ENCODE measurements at places on chromosomes 3 and 15.
A peak's percentile ranks its signal among the peaks of the same experiment; 100 is the strongest.

DNA sequence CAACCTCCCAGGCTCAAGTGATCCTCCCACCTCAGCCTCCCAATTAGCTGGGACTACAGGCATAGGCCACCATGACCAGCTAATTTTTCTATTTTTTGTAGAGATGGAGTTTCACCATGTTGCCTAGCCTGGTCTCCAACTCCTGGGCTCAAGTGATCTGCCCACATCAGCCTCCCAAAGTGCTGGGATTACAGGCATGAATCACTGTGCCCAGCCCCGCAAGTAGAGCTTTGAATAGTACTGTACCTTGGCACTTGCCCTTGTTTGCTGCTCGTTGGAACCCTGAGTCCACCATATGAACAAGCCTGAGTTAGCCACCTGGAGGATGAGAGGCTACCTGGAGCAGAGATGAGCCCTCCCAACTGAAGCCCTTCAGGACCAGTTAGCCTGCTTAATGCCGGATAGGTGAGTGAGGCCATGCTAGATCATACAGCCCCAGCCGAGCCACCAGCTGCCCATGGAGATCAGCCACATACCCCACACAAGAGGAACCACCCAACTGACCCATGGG, 267.9 kb downstream of the SHQ1 start:
- DNase-seq, result no peak

DNA sequence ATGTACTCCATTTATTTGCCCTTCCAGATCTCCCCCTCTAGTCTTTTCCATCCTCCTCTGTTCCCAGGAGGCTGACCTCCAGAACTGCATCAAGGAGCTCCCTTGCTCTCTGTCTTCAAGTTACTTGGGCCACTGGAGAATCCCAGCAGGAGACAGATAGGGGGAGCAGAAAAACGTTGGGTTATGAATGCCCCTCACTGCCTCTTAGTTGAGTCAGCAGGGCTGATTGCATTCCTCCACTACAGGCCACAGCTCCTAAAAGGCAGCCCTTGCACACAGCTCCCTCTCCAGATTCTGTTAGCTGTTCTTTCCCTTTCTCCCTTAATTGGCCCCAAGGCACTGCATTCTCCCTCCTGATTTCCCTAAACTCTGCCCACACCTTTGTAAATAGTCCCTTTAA, 12.4 kb upstream of the CEP152 start:
- DNase-seq, result no peak

DNA sequence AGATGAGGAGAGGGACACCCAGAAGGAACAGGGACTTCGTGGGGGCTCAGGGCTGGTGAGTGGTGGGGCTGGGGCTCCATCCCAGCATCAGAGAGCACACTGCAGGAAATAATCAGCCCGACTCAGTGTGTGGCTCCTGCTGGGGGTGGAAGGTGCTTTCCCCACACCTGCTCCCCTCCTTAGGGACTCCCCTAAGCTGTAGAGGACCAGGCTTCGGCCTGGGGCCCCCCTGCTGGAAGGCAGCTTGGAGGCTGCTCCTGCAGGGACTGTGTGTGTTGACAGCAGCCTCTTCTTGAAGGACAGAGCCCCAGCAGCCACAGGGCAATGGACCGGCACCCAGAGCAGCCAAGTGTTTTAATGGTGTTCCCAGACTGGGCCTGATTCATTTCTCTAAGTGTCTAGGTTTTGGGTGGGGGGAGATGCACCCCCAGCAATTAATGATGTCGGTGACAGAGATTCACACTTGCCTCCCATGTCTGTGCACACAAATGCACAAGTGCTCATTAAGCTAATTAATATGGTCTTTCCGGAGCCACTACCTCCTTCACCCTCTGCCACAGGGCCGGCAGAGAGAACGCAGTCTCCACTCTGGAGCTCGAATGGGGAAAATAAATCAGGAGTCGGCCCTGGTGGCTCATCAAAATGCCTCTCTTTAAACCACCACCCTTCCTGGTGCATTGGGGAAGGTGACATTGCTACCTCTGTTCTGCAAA, 16.9 kb upstream of the FGD5 start:
- no peak for DNase-seq

- no peak for DNase-seq
Observed at GRCh38 chr3:38588371-38588971, 61.0 kb downstream of the SCN5A start.

DNA sequence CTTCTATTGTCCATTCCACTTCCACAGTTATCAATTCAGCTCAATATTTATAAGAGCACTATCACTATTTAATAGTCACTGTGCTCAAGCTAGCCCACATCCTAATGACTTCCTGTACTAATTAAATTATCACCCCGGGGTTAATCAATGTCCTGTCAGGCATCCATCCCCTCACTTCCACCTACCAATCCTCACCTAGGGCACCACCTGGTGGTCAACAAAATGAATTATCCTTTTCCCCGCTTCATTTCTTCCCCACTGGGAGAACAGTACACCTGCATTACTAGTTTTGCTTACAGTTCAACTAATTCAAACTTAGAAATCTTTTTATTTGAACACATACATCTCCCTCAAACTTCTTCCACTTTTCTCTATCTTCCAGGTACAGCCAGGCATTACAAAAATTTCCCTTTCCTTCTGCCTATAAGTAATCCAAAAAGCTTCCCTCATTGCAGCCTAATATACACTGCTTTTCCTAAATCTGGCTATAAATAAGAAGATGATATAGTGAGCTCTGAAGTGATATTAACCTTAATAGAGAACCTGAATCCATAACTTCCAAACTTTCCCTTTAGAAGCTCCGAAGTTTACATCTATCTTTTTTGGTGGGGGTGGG, 68.5 kb downstream of the TMCC1 start:
- DNase-seq, result no peak

DNA sequence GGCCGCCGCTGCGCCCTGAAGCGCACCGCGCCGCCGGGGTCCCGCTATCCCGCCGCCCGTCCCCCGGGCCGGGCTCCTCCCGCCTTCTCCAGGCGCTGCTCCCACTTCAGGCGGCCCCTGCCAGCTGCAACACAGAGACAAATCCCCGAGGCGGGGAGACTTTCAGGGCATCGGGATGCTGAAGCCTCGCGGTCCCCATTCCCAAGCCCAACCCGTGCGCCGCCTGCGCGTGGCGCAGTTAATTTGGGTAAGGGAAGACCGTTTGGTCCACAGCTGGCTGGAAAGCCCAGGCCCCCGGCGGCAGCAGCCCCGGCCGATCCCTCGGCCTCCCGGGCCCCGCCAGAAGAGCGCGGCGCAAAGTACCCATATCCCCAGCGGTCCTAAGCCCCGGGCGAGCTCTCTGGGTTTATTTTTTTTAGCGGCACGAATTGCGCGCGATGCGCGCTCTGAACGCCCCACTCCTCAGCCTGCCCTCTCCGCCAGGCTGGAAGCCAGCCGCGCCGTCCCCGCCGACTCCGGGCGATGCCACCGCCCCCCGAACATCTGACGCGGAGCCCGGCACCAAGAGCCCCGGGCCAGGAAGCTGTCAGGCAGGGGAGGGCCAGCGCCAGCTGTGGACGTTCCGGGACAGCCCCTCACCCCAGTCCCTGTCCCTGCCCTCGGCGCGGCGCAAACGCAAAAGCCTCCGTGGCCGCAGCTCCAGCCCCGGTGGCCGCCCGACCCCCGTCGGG, 517 bp downstream of the FBN1 start:
- DNase-seq, result no peak

GRCh38 chr3:122991236-122991985, 36.2 kb downstream of the SEMA5B start:
- no peak for DNase-seq

DNA sequence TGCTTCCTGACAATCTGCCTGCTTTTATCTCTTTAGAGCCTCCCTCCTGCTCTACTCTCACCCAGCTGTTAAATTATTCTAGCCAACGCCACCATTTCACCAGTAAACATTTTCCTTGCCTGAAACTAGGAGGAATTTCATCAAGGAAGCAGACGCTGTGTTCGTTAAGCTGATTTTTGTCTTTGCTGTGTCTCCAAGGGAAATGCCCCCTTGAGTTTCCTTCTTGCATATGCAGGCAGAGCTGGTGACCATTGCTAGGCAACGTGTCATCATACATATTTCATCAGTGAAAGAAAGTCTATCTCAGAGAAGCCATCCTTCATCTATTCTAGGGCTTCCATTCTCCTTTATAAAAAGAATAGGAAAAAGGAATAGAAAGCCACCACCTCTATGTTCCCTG, 87.0 kb upstream of the ST8SIA2 start:
- no peak for DNase-seq

- no peak for DNase-seq
Observed at GRCh38 chr3:195337747-195338146, 66.8 kb upstream of the XXYLT1 start.

GRCh38 chr3:193978486-193978885, 157.5 kb upstream of the HES1 start:
- no peak for DNase-seq

GRCh38 chr3:79052054-79052681, 715.6 kb downstream of the ROBO1 start:
- DNase-seq, result no peak

GRCh38 chr15:38252481-38253350, at the start of gene SPRED1:
TSS of gene SPRED1 (plus strand) at chr15:38252836. CDS start at chr15:38253186, 350 bp downstream.
- DNase-seq, result no peak

- DNase-seq, result peak; percentile 26
Observed at GRCh38 chr3:56923526-56924224, 121.9 kb upstream of the ARHGEF3 start.

- DNase-seq, result no peak
Observed at GRCh38 chr3:47379411-47379899, 1.4 kb upstream of the PTPN23 start.

- DNase-seq, result no peak
Observed at GRCh38 chr3:18445401-18446148, 20.4 kb upstream of the SATB1 start.

DNA sequence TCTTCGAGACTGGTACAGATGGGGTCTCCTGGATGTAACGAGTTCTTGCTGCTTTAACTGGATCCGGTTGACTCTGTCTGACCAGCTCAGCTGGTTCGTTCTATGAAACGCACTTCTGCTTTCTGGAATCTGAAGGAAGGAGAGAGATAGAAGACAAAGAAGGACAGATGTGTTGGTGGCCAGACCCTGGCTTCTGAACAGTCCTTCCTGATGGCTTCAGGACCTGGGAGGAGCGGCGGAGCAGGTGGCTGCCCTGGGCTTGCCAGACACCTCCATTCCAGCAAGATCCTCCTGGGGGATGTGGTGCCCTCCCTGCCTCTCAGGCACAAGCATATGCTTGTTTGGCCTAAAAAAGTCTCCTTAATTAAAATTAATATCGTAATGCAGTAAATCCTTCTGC, 99.9 kb downstream of the APBA2 start:
- DNase-seq, result no peak

- DNase-seq, result no peak
Observed at GRCh38 chr3:76551739-76552138, 488.2 kb upstream of the ROBO2 start.

GRCh38 chr3:28617821-28618220, 269.2 kb upstream of the AZI2 start:
- DNase-seq, result no peak

- DNase-seq, result no peak
Observed at GRCh38 chr3:98917608-98918007, 16.1 kb upstream of the DCBLD2 start.

GRCh38 chr3:124802702-124803101, 72.5 kb downstream of the UMPS start:
- no peak for DNase-seq

- peak; percentile 22 for DNase-seq
Observed at GRCh38 chr15:48395521-48396011, 64.3 kb downstream of the DUT start.

- DNase-seq, result no peak
Observed at GRCh38 chr15:51349156-51349844, 7.8 kb downstream of the GLDN start.

DNA sequence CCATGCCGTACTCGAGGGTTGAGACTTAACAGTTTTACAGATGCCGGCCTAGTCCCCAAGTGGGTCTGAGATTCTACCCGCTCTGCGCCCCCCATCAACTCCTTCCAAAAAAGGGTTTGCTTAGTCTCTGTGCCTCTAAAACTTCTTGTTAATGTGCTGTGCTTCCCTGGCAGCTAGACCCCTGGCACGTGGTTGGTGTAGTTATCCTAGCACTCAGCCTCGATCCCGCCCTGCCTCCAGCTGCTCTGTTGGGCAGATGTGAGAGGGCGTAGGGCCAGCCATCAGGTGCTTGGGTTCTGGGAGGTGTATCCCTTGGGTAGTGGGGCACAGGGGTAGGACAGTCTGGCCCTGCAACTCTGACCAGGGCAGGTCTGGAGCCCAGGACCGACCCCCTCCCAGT, 79.5 kb downstream of the FBLN2 start:
- DNase-seq, result no peak

DNA sequence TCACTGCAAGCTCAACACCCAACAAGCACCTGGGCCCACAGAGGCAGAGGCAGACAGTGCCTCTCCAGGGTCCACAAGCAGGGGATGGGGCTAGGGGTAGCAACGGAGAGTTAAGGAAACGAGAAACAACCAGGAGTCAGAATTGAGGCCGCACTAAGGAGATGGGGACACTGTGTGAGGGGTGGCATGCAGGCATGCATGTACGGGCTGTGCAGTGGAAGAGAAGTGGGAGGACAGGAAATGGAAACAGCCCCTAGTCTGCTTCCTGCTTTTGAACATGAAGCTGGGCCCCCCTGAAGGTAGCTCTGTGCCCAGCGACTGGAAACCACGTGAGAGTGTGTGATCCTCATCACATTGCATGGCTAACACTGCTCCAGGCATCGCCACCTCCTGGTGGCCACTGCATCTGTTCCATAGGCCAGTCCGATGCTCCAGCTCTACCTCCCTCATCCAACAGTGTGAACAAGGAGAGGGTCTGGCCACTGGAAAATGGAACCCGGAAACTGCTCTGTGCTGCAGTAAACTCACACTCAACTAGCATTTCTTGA, 44.0 kb downstream of the XXYLT1 start:
- DNase-seq, result no peak

DNA sequence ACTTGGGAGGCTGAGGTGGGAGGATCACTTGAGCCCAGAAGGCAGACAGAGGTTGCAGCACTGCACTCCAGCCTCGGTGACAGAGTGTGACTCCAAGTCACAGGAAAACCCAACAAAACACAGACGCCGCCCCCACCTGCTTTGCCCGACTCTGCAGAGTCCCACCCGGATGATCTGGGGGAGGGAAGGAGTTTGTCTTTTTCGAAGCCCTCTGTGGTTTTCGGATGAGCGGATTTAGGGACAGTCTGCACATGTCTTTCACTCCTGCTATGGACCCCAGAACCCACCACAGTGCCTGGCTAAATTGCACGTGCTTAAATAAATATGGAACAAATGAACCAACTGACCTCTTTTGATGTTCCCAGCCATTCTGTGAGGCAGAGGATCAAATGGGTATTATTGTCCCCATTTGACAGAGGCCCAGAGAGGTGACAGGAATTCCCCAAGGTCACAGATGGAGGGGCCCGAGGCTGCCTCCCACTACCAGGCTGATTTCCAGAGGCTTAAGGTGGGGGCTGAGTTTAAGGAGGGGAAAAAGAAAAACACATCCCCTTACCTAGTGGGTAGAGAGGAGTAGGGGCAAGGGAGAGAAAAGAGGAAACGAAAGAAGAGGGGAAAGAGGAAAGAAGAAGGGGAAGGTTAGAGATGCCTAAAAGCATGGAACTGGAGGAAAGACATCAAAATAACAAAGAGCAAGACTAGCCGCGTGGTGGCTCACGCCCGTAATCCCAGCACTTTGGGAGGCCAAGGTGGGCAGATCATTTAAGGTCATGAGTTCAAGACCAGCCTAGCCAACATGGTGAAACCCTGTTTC, 59.4 kb upstream of the TFRC start:
- no peak for DNase-seq

GRCh38 chr3:189664311-189664710, 33.1 kb downstream of the TP63 start:
- no peak for DNase-seq
